ENCODE measurements at places on chromosomes 1 and 21. TPM values are rescaled to one million over a fixed set of nuclear protein-coding genes. Genes with fewer than 3 reads are reported as not detected.

VASH2 gene
- 21.6 TPM for total RNA-seq

FAM131C gene
- 1.7 TPM for total RNA-seq

NPHS2 gene
- total RNA-seq, result 46.4 TPM

MYOC gene
- 0.82 TPM for total RNA-seq

PRRX1 gene
- total RNA-seq, result 33.0 TPM

POU3F1 gene
- 0.88 TPM for total RNA-seq

DNAJC8 gene
- total RNA-seq, result 26.8 TPM

C4BPB gene
- 1.8 TPM for total RNA-seq

SRGAP2 gene
- total RNA-seq, result 110 TPM

TAF1A gene
- 10.2 TPM for total RNA-seq

APCS gene
- not detected for total RNA-seq

NAV1 gene
- total RNA-seq, result 24.4 TPM

SH2D1B gene
- 0.35 TPM for total RNA-seq

SFT2D2 gene
- total RNA-seq, result 39.7 TPM

ZFP69B gene
- total RNA-seq, result 2.9 TPM

ITGB2 gene
- total RNA-seq, result 39.2 TPM

PCSK9 gene
- 2.2 TPM for total RNA-seq

RNU1-4 gene
- total RNA-seq, result 7,909 TPM

SMCP gene
- not detected for total RNA-seq

C1orf141 gene
- total RNA-seq, result not detected
